ENCODE measurements at places on chromosomes 4 and X.

DNA sequence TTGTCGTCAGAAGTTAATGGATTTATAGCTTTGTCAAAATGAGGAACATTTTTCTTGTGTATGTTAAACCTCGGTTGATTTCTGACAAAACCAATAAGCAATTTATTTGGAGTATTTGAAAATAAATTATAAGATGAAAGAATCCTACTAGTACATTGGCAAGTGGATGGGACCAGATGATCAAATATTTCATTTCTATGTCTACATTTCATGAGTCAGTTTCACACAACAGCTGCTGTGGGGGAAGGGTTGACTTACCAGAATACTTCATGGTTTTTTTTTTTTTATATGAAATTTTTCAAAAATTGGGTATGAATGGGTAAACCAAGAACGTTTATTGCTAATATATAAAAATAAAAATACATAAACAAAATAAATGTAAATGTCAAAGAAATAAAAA is 39.4 kb downstream of the RAPGEF2 start:
- no peak for DNase-seq

DNA sequence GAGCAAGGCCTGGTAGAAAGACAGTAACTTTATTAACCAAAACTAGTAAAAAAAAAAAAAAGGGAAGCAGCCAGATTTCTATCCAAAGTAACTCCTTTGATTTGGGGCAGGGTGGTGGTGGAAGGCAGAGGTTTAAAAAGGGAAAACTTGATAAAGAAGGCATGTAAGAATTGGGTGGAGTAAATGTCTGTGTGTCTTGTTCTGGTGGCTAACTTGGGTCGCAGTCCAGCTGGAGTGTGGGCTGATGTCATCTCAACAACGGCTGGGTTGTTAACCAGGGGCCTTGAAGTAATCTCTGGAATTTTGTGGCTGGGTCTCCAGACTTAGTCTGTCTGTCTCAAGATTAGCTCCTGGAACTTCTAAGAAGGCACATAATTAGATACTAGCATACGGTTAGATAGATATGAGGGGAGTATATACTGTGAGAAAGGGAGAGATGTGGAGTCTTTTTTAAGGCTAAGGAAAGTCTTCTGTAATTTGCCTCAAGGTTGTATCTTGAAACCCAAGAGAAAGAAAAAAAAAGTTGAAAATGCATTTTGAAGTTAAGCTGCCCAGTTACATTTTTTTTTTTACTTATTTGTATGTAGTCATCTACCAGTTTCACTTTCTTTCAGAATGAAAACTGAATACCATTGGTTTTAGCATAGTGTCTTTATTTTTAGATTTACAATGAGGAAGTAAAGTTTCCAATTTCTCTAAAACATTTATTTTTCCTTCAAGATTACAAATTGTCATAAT is 48.3 kb downstream of the MTHFD2L start:
- DNase-seq, result no peak

- no peak for DNase-seq
These were observed 567.7 kb downstream of the KCNIP4 start for GRCh38 chr4:21380861-21381260.

DNA sequence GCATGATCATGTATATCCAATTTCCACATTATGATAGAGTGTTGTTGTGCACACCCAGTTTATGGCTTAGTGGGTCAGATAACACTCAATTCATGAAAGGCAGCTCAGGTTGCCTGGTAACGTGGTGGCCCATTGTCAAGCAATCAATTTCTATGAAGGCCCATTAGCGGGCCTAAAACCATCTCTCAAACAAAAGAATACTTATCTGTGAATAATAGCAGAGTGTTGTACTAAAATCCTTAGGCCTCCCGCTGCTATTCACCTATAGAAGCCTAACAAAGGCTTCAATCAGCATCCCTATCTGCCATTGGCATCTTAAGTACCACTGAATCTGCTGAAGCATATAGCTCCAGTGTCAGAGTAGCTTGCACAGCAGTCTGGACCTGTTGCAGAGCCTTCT is 849.6 kb upstream of the POU3F4 start:
- peak; percentile 25 for DNase-seq

DNA sequence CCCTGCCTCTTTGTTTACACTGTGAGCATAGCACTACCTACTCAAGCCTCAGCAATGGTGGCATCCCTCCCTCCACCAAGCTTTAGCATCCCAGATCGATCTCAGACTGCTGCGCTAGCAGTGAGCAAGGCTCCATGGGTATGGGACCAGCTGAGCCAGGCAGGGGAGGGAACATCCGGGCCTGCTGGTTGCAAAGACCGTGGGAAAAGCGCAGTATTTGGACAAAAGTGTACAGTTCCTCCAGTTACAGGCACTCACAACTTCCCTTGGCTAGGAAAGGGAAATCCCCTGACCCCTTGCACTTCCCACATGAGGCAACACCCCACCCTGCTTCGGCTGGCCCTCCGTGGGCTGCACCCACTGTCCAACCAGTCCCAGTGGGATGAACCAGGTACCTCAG is 26.5 kb downstream of the EGF start:
- DNase-seq, result no peak

DNA sequence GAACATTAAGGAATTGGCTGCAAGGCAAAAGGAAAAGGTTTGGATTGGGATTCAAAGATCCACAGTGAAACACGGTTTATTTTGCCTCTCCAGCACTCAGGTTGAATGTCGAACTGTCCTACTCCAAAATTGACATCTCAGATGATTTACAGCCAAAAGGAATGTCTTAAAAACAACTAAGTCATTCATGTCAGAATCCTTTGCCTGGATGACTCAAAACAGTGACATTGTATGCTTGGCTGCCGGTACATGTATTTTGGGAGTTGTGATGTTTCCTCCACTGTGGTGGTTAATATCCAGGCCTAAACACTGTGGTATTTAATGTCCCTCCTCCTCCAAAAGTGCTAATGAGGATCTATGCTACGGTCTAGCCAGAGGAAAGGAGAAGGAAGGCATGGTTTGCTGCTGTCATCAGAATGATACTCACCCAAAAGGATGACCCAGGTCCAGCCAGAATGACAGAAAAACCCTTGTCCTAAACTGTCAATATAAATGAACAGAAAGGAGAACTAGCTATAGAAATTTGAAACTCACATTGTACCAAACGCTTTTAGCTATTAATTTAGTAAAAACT is 20.9 kb downstream of the PGM2 start:
- no peak for DNase-seq

DNA sequence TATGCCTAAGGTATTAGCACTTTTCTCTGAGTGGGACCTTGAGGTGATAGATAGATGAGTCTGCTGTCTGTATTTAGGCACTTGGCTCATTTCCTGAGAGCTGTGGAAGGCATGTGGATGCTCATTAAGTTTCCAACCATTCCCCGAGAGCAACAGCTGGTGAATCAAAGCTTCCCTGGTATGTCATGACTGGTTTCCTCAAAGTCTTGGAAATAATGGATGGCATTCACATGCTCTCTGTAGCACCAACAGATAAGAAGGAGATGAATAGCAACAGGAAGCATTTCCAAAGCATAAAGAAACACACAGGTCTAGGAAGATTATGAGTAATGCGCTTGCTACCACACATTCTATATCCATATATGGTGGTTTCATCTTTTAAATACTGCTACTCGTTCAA is 118.3 kb upstream of the ETNPPL start:
- no peak for DNase-seq

DNA sequence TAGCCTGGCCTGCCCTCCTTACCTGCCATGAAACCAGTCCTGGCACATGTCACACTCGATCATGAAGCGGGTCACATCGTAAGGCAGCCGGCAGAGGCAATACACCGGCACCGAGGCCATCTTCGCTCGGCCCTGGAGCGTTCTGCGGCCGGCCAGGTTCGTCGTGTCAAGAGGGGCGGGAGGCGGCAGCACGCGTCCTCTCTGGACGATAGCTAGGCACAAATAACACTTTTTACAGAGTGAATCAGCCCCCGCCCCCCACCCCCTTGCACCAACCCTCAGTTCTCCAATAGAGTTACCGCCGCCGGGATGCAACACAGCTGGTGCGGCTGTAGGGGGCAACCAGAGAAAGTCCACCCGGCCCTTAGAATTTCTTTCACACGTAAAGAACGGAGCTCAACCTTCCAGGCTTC is 1.7 kb downstream of the PHF8 start:
- DNase-seq, result peak; percentile 35

- DNase-seq, result no peak
These were observed 18.9 kb upstream of the CABS1 start for GRCh38 chr4:70315928-70316327.

- DNase-seq, result no peak
These were observed 24.1 kb downstream of the CT45A1 start for GRCh38 chrX:135737366-135738071.

- no peak for DNase-seq
These were observed 32.7 kb downstream of the F9 start for GRCh38 chrX:139563251-139563650.

DNA sequence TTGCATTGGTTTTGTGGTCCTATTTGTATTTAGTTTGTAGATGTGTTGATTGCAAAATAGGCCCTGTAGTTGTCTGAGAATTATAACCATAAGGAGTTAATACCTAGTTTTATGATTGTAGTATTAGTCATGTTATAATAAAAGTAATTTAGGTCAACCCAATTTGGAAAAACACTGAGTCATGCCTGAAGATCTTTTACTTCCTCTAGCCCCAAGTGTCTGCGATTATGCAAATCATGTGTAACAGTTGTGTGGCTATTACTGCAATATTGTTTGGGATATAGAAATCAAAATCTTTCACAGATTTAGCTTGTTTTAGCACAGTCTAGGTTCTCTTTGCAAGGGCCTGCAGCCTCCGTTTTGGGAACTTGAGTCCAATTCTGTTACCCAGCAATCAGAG is 12.6 kb downstream of the SRD5A3 start:
- no peak for DNase-seq

- peak; percentile 38 for DNase-seq
These were observed 64.6 kb downstream of the COX7B2 start for GRCh38 chr4:46844325-46844917.

GRCh38 chrX:65783746-65784145 is 116.3 kb downstream of the MSN start:
- DNase-seq, result no peak

GRCh38 chr4:26083987-26084386 is 170.0 kb downstream of the SMIM20 start:
- no peak for DNase-seq

DNA sequence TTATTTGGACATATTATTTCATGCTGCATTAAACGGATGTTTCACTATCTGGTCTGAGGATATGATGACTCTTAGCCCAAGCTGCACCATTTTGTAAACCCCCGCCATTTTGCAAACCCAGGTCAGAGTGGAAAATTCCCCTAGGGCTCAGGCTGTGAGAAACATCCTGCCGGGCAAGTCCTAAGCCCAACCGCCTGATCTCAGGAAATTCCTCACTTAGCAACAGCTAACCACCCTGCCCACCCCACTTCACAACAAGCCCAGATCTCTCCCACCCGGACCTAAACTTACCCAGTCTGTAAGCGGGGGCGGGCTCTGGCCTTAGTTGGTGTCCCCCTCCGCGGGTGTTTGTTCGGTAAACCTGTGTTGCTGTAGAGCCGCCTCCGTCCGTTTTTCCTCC is 2747.1 kb downstream of the PCDH7 start:
- DNase-seq, result peak; percentile 3

GRCh38 chrX:68588602-68589371 is 58.7 kb upstream of the STARD8 start:
- DNase-seq, result no peak

DNA sequence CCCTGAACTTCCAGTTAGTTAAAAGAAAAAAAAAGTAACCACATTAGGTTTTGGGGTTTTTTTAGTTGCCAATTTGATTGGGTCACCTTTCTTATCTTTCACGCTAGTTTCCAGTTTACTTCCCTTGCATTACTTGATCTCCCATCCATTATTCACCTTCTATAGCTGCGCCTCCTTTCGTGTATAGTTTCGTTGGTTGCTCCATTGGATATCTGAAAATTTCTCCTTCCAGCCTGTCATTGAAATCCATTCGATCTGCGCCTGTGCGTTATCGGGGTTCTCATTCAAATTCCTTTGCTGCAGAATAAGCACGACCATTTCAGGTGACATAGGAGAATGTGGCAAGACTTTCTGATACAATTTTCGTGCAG is 764 bp downstream of the TRAPPC11 start:
- no peak for DNase-seq

Measured in NT2/D1 (cell line).